ENCODE measurements at places on chromosomes 5 and 9. TPM values are rescaled to one million over a fixed set of nuclear protein-coding genes. Genes with fewer than 3 reads are reported as not detected.

OR1Q1 gene
- total RNA-seq = not detected

AQP3 gene
- 14.3 TPM for total RNA-seq

PDZD2 gene
- 86.4 TPM for total RNA-seq

PIP5K1B gene
- total RNA-seq = 18.4 TPM

KCNV2 gene
- not detected for total RNA-seq

SOWAHA gene
- not detected for total RNA-seq

Data from right atrium auricular region (tissue), 2 donors.